ENCODE measurements at places on chromosomes 3 and 15.

DNA sequence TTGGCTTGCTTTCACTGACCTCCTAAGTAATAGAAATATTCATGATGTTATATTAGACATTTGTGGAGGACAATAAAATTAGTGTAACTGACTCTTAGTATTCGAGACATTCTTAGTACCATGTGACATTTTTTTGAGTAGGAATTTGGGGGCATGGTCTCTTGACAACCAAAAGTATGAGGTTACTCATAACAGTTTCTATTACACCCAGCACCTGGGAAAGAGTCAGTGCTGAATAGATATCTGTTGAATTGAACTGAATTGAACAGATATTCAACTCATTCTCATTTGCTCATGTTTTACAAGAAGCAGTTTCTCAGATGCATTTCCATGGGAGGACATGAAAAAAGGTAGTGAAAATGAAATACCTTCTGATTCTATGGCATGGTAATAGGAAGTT, 84.4 kb downstream of the CMSS1 start:
- DNase-seq: no peak

DNA sequence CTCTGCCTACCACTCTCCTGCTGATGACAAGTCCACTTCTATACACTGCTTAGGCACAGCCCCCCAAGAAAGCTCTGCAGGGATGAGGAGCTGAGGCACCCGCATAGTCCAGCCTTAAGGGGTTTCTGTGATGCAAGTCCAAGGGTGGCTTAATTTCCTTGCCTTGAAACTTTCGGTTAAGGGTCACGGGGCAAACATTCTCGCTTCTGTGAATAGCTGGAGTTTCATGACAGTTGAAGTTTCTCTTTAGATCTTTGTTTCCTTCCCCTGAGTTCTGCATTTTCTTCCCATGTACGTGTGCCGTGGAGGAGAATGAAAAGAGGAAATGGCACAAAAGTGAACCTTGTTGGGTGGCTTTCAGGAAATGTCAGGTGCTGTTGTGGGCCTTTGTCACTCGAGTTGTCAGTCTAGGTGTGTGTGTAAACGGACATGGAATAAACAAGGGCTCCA, 7.0 kb downstream of the GPR160 start:
- no peak for DNase-seq

- no peak for DNase-seq
Observed at GRCh38 chr3:7707187-7707586, 794.4 kb upstream of the LMCD1 start.

DNA sequence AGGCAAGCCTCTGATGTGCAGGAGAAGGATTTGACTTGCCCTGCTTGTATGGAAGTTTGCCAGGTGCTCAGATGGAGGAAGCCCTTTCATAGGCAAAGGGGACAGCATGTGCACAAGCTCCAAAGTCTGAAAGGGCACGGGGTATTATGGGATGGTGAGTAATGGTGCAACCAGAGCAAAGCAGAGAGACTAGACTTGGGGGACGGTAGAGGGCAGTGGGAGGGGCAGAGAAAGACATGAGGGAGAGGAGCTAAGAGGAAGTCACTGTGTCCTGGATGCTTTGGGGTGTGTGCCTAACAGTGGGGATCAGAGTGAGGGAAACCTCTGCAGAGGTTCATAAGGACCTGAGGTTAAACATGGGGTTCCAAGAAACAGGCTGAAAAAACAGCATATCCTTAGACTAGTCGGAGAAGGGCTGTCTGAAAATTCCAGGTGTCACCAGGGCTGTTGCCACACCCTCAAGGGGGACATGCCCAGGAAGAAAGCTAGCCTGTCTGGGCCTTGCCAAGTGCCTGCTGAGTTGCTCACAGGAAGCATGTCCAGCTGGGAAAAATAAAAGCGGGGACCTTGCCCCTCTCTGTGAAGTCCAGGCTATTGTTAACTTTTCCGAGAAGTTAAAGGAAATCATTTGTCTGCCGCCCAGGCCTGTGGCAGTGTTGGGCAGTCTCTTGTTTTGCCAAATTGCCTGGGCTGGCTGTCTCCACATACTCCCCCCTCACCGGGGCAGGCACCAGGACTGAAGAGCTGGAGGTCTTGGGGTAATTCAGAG, 47.1 kb downstream of the HRH1 start:
- DNase-seq: no peak

DNA sequence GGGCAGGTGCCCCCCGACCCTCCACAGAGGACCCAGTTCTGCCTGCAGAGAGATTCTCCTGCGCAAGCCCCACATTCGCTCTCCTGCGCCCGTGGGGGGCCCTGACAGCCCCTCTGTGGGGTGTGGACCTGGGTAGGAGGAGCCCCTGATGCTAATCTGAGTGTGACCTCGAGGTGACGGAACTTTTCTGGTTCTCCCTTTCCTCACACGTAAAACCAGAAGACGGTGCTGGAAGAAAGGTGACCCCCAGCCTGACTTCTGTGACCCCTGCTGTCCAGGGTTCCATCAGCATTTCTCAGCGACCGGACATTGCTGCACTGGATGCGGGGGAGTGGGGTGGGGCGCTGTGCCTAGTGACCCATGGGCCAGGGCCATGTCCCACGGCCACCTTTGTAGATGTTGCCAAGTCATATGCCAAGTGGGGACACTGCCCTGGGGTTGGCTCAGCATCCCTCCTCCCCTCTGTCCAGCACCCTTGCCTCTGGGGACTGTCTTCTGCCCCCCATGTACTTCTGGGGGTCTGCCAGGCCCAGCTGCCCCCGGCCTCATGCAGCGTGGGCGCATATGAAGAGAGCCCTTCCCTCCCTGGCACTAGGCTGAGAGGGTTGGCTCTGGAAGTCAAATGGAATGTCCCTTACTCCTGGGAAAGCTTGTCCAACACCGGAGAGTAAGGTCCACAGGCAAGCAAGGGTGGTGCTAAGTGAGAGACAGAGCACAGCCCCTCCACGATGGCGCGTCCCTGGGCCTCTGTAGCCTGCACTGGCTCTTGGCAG, 129.1 kb upstream of the MEF2A start:
- no peak for DNase-seq

All from activated naive CD4-positive, alpha-beta T cell (primary cell).